ENCODE measurements at places on chromosomes 4 and X.

DNA sequence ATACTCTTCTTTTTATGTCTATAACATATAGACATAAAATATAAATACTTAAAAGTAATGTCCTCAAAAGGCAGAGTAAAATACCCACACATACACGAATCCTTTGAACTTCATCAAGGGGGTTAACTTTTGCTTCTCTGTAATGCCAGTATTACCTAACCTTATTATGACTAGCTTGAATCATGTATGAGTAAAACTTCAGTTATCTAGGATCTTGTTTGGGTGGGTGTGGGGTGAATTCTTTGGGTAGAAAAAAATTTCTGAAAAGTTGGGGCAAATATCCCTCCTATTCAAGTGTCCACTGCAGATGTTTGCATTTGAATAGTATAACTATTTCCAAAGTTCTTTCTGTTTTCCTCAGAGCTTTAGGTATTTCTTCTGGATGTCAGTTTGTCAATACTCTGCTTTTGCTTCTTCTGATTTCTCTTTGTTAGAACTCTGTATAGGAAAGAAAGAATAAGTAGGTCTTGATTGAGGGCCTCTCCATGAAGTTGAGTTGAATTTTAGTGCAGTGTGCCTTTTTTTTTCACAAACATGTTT, 173.8 kb downstream of the ADGRL3 start:
- peaks cover 8% of the 10 kb centered on the region for H3K4me1 ChIP-seq
- DNase-seq = no peak
- no peak overlapping the region for H3K27ac ChIP-seq
- no peaks in the 10 kb centered on the region for H3K36me3 ChIP-seq
- no peaks in the 10 kb centered on the region for H3K27me3 ChIP-seq

DNA sequence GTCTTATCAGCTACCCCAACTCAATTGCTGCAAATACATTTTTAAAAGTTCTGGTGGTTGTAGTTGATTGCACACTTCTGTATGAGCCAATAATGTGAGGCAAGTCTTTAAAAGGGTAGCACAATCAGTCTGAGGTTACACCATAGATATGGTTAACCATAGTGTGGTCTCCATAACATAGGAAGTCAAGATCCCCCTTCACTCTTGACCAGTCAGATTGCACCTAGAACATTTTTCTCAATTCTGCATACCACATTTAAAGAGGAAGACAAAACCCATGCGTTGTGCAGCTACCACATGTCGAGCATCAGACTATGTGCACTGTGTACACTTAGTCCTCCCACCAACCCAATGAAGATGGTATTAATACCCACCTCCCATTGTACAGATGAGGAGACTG, 26.5 kb upstream of the CYBB start:
- DNase-seq = no peak
- H3K4me1 ChIP-seq = no peaks in the 10 kb centered on the region
- H3K4me3 ChIP-seq = no peak overlapping the region
- H3K27ac ChIP-seq = no peak overlapping the region
- H3K27me3 ChIP-seq = no peaks in the 10 kb centered on the region

GRCh38 chr4:26687728-26688127, 103.8 kb downstream of the TBC1D19 start:
- no peak for DNase-seq
- H3K27ac ChIP-seq = no peak overlapping the region
- no peak overlapping the region for H3K4me3 ChIP-seq
- peaks cover 8% of the 10 kb centered on the region for H3K4me1 ChIP-seq
- H3K27me3 ChIP-seq = no peaks in the 10 kb centered on the region
- no peaks in the 10 kb centered on the region for H3K36me3 ChIP-seq

DNA sequence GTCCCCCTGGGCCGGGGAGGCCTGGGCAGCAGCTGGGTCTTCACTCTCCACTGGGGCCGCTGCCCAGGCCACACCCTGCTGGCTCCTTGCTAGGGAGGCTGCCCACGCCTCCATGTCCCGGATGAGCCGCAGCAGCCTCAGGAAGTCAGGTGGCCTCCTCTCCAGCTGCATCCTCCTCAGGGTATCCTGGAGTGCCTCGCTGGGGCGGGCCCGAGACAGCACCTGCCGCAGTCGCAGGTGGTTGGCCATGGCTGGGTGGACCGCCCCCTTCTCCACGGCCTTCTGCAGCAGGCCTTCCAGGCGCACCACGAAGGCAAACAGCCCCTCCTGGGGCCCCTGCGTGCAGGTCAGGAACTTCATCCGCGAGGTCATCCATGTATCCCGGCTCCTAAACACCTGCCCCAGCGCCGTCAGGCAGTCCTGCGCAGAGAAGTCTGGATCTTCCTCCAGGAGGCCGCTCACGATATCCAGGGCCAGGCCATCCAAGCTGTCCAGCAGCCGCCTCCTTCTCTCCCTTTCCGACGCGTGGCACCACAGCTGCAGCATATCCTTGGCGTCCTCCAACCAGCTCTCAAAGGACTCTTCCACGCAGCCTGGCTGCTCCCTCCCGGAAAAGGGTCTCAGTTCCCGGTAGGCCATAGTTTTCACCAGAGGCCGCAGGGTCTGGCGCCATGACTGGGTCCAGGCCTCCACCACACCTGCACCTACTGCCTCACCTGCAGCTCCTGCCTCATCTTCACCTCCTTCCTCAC, 2.1 kb downstream of the PNMA6F start:
- no peaks in the 10 kb centered on the region for H3K36me3 ChIP-seq
- no peak overlapping the region for H3K4me3 ChIP-seq
- no peak overlapping the region for H3K27ac ChIP-seq
- no peaks in the 10 kb centered on the region for H3K4me1 ChIP-seq
- H3K27me3 ChIP-seq = no peaks in the 10 kb centered on the region

DNA sequence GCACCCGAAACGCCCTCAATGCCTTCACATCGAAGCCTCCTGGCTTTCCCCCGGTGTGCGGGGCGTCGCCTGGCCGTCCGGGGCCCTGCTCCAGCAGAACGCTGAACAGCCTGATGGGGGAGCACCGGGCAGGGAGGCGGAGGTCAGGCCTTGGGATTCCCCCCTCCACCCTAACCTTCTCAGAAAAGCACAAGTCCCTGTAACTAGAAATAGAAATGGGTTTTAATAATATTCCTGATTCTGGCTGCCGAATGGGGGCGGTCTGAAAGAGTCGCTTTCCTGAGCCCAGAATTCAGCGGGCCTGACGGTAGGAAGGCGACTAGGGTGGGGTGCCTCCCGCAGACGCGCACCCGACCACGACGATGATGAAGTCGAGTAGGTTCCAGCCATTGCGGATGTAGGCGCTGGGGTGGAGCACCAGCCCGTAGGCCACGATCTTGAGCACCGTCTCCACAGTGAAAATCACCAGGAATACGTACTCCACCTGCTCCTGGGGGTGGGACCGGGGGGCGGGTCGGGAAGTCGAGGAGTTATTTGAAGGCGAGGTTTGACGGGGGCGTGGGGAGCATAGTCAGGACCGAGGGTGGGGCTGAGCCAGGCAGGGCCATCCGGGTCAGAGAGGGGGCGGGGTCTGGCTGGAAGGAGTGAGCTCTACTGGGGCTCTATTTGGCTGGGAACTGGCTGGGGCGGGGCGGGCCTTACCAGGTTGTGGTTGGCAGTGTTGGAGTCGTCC, 2.5 kb downstream of the CACNA1F start:
- H3K27ac ChIP-seq = no peak overlapping the region
- H3K4me1 ChIP-seq = no peaks in the 10 kb centered on the region
- no peaks in the 10 kb centered on the region for H3K27me3 ChIP-seq
- DNase-seq = peak; percentile 71
- H3K36me3 ChIP-seq = no peaks in the 10 kb centered on the region

- no peaks in the 10 kb centered on the region for H3K27me3 ChIP-seq
- DNase-seq = no peak
- H3K36me3 ChIP-seq = no peaks in the 10 kb centered on the region
- no peak overlapping the region for H3K27ac ChIP-seq
- H3K4me3 ChIP-seq = no peak overlapping the region
- peaks cover 7% of the 10 kb centered on the region for H3K4me1 ChIP-seq
Observed at GRCh38 chr4:127852661-127853060, 28.0 kb upstream of the PLK4 start.

GRCh38 chr4:153494562-153494961, 28.4 kb downstream of the TMEM131L start:
- H3K4me3 ChIP-seq = no peak overlapping the region
- H3K4me1 ChIP-seq = peaks cover 19% of the 10 kb centered on the region
- no peak for DNase-seq
- no peaks in the 10 kb centered on the region for H3K27me3 ChIP-seq

GRCh38 chr4:6386091-6386490, 86.3 kb downstream of the PPP2R2C start:
- H3K36me3 ChIP-seq = no peaks in the 10 kb centered on the region
- no peaks in the 10 kb centered on the region for H3K4me1 ChIP-seq
- no peaks in the 10 kb centered on the region for H3K27me3 ChIP-seq
- no peak overlapping the region for H3K27ac ChIP-seq

DNA sequence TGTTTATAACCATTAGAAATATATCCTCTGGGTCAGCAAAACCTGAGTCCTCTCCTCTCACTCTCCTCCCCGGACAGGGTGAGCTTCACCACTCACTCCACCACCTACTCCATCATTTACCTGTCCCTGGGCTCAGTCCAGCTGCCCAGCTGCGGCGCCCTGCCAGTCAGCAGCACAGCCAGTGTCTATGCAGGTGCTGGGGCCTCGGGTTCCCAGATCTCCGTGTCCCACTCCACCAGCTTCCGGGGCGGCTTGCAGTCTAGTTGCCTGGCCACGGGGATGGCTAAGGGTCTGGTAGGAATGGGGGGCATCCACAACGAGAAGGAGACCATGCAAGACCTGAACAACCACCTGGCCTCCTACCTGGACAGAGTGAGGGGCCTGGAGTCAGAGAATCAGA, 662.2 kb upstream of the ACTRT1 start:
- H3K4me3 ChIP-seq = no peak overlapping the region
- no peaks in the 10 kb centered on the region for H3K4me1 ChIP-seq
- H3K36me3 ChIP-seq = no peaks in the 10 kb centered on the region
- no peaks in the 10 kb centered on the region for H3K27me3 ChIP-seq
- H3K27ac ChIP-seq = no peak overlapping the region
- no peak for DNase-seq

DNA sequence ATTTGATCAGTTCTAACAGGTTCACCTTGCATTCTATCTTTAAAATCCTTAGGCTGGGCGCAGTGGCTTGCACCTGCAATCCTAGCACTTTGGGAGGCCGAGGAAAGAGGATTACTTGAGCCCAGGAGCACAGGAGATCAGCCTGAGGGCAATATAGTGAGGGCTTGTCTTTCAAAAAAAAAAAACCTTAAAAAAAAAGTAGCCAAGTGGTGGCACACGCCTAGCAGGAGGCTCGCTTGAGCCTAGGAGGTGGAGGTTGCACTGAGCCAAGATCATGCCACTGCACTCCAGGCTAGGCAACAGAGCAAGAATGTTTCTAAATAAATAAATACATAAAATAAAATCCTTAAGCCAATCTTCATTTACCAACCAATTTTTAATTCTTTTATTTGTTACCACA, 75.6 kb downstream of the PRSS12 start:
- H3K4me1 ChIP-seq = peaks cover 34% of the 10 kb centered on the region
- peak overlapping the region; percentile 98 for H3K27ac ChIP-seq
- H3K36me3 ChIP-seq = peaks cover 3% of the 10 kb centered on the region
- DNase-seq = no peak

DNA sequence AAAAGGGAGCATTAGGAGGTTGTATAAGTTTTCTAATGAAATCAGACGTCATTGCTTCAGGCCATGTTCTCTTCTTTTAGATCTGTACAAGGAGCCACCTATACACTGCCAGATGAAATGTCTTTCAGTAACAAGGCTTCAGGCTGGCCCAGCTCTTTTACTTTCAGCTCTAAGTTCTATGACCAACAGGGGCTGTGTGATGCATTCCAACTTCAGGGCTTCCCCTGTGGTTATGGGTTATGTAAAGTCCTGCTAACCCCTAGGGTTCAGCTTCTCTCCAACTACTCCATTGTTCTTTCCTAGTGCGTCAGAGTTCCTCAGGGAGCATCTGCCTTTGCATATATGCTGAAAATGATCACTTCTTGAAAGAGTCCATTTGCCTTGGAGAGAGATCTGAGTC, 79.4 kb upstream of the TTC29 start:
- H3K36me3 ChIP-seq = no peaks in the 10 kb centered on the region
- H3K4me3 ChIP-seq = no peak overlapping the region
- H3K4me1 ChIP-seq = no peaks in the 10 kb centered on the region
- no peaks in the 10 kb centered on the region for H3K27me3 ChIP-seq

GRCh38 chr4:115678425-115678941, 565.1 kb upstream of the NDST4 start:
- H3K27ac ChIP-seq = no peak overlapping the region
- no peak overlapping the region for H3K4me3 ChIP-seq
- no peaks in the 10 kb centered on the region for H3K4me1 ChIP-seq
- H3K36me3 ChIP-seq = no peaks in the 10 kb centered on the region
- DNase-seq = no peak

DNA sequence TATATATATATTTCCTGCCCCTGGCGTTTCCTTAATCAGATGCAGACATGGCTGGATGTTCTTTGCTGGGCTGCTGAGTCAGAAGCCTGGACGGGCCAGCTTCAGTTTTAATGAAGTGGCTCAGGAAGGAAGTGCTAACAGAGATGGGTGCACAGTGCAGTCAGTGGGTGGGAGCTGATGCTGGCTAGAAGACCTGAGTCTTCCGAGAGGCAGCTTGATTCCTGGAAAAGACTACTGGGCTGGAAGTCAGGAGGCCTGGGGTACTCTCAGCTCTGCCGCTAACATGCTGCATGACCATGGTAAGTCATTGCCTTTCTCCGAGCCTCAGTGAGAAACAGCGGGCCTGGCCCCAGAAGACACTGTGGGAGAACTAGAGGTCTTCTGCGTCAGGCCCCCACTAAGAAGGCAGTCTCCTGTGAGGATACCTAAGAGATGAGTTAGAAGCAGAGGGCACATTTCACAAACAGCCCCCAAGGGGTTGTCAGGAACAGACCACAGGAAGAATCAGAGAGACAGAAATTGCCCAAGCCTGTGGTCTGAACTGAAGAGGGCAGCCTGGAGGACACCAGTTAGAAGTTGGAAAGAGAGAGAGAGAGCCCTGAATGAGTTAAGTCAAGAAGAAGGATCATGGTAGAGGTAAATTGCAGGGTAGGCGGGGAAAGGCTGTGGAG, 8.3 kb upstream of the CD40LG start:
- no peak for DNase-seq
- H3K36me3 ChIP-seq = no peaks in the 10 kb centered on the region
- H3K27ac ChIP-seq = no peak overlapping the region
- H3K4me3 ChIP-seq = no peak overlapping the region
- no peaks in the 10 kb centered on the region for H3K4me1 ChIP-seq

GRCh38 chr4:122150931-122151330, 1.2 kb upstream of the BLTP1 start:
- no peak overlapping the region for H3K4me3 ChIP-seq
- no peaks in the 10 kb centered on the region for H3K27me3 ChIP-seq
- H3K27ac ChIP-seq = peak overlapping the region; percentile 90
- no peaks in the 10 kb centered on the region for H3K36me3 ChIP-seq

GRCh38 chr4:157992038-157992705, 180.7 kb downstream of the GASK1B start:
- H3K36me3 ChIP-seq = no peaks in the 10 kb centered on the region
- no peak overlapping the region for H3K27ac ChIP-seq
- H3K27me3 ChIP-seq = no peaks in the 10 kb centered on the region
- H3K4me1 ChIP-seq = peaks cover 39% of the 10 kb centered on the region

- no peaks in the 10 kb centered on the region for H3K27me3 ChIP-seq
- no peaks in the 10 kb centered on the region for H3K36me3 ChIP-seq
- no peak overlapping the region for H3K27ac ChIP-seq
Observed at GRCh38 chr4:177051473-177052060, 258.1 kb upstream of the NEIL3 start.
